Left kidney (tissue), 8 donors: ENCODE measurements at places on chromosomes 5 and 9.

- no peak for DNase-seq
Observed at GRCh38 chr5:34817558-34818351, 21.2 kb upstream of the TTC23L start.

- no peak for DNase-seq
Observed at GRCh38 chr5:80554646-80555045, 15.4 kb downstream of the ANKRD34B start.

GRCh38 chr5:18985171-18985758 lies 1002.7 kb downstream of the CDH18 start:
- no peak for DNase-seq

- no peak for DNase-seq
Observed at GRCh38 chr9:68877219-68877618, 136.7 kb downstream of the PRKACG start.
